ENCODE measurements at places on chromosomes 16 and 17.

DNA sequence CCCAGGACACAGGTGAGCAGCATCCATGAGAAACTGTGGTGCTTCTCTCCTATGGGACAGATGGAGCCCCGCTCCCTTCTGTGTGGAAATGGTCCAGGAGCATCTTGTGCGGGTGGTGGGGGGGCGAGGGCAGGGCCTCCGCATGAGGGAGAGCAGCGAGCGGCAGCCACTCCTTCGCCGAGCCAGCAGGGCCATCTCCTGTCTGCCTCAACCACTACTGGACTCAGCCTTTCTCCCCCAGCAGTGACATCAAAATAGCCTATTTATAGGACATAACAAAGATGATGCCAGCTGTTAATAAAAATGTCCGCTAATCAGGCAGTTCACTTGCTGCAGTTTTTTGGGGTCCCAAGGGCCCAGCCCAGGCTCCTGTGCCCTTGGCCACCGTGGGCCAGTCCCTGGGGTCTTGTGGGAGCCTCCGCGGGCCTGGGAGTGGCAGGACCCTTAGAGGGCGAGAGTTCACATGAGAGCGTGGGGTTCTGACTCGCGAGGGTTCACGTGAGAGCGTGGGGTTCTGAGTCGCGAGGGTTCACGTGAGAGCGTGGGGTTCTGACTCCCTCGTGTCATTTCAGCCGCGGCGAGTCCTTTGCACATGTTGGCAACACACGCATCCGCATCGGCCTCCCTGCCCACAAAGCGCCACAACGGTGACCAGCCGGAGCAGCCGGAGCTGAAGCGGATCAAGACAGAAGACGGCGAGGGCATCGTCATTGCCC, 47.4 kb downstream of the WDR45B start:
- DNase-seq = no peak

- no peak for DNase-seq
These were observed 106.0 kb downstream of the RAB11FIP4 start for GRCh38 chr17:31497431-31497830.

DNA sequence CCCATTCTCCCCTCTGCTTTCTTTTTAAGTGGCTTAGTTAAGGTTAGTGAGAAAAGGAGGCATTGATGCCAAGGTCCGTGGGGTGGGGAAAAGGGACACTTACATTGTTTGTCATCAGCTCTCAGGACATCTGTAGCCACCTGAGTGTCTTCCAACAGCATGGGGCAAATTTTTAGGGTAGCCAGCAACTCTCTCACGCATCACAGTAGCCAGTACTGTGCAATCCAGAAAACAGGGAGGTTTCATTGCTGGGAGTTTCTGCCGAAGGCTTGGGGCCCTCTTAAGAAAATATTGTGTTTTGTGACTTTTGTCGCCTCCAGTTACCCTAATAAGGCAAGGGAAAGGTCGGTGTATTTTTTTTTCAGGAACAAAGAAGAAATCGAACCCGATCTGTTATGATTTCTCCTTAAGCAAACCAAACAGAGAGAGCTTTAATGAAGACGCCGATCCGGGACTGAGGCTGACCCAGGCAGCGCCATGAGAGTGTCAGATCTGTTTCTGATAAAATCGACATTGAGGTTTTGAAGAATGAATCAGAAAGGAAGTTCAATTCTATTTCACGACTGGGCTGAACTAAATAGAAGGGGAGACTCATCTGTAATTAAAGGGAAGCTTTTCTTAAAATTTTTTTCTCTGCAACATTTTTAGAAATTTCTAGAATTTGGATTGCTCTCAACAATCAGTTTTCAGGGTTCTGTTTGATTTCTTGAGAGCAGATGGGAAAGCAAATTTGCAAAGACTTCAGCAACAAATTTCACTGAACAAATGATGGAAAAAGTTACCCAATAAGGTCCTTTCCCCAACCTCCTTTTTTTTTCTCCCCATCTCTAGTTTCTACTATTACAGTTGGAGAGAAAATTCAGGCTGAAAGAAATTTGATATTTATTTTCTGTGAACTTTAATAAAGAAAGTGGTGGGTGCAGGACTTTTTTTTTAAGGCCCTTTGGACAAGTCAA, 144.7 kb upstream of the IRX3 start:
- no peak for DNase-seq

GRCh38 chr17:76953946-76954345, 85.7 kb downstream of the MGAT5B start:
- DNase-seq = no peak

GRCh38 chr17:32440722-32441121, 3.6 kb upstream of the PSMD11 start:
- no peak for DNase-seq

- no peak for DNase-seq
These were observed 4.1 kb downstream of the MMP25 start for GRCh38 chr16:3050487-3050886.

DNA sequence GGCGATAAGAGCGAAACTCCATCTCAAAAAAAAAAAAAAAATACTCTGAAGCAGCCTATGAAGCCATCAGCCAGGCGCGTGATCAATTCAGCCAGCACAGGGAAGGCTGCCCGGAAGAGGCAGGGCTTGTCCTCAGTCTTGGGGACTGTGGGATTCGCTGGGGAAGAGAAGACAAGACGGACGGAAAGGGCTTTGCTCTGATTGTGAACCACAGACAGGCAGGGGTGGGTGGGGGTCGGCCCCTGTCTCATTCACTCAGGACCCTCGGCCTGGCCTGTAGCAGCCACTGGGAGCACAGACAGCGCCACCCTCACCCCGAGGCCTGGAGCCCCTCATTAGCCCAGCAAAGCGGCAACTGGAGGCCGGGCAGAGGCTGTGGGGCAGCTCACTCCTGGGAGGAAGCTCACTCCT, 37.2 kb downstream of the ABR start:
- DNase-seq = no peak

GRCh38 chr16:15976929-15977637, 27.7 kb downstream of the ABCC1 start:
- no peak for DNase-seq

- no peak for DNase-seq
These were observed 7.3 kb downstream of the C16orf86 start for GRCh38 chr16:67673712-67674580.

GRCh38 chr17:48960834-48961515, 7.4 kb downstream of the GIP start:
- DNase-seq = no peak

DNA sequence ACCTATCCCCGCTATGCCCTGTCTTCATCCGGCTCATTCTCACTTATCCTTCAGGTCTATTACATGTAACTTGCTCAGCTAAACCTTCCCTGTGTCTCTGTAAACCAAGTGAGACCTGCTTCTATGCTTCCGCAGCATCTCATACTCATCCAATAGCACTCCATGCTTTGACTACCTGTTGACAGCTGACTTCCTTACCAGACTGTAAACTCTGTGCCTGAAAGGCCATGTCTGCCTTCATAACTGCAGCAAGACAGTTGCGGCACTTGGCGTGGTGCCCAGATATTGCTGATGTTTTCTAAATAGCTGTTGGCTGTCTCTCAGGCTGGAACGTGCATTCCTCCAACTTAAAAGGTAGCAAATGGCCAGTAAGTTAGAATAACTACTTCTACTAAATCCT, 1.8 kb upstream of the OR1E1 start:
- no peak for DNase-seq

GRCh38 chr17:65345261-65346005, 208.3 kb downstream of the RGS9 start:
- no peak for DNase-seq

GRCh38 chr17:8606401-8606800, 24.1 kb downstream of the MYH10 start:
- no peak for DNase-seq

GRCh38 chr17:37610971-37611370, 1.8 kb upstream of the SYNRG start:
- no peak for DNase-seq

DNA sequence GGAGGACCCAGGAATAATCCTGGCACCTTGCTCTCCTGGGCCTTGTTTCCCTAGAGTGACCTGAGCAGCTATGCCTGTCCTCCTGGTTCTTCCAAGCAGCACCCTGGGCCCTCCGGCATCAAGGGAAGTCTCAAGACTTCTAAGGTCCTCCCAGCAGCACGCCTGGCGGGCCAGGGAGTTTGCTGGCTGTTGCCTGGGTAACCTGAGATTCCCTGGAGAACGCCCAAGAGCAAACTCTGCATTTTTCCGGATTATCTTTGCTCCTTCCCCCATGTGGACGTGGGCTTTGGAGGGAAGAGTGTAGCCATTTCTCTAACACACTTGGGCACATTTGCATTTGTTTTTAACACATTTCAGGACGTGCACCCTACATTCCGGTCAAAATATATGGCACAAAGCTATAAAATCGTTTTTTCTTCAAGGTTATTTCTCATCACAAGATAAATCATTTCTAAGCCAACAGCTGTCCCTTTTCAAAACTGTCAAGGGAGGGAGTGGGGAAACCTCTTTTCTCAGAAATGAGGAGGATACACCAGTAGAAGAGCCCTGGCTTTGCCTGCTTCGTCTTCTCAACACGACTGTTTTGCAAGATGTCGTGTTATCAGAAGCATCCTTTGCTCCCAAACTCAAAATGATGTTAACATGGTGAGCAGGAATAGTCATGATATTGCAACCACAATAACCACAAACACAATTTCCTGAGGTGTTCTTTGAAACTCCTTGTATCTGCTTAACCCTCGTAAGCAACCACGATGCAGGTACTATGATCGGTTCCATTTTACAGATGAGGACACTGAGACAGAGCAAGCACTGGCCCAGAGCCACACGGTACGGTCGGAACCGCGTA, 116.5 kb downstream of the ADCY9 start:
- no peak for DNase-seq

GRCh38 chr16:85090873-85091521, 21.3 kb downstream of the CIBAR2 start:
- DNase-seq = no peak

DNA sequence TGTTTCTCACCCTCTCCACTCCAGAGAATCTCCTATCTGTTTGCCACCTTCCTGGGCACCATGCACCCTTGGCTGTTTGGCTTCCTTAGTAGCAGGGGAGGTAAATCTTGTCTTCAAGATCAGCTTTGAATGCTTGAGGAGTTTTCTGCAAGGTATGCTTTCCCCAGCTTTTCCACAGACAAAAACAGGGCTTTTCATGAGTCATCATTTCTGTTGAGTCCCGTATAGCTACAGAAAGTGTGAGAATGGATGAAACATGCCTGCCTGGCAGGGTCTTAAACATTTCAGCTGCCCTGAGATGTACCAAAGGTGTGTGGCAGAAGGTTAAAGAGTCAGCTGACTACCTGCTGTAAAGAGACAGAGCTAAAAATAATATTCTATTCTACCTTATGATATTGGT, 875.2 kb upstream of the EEF2KMT start:
- no peak for DNase-seq

- DNase-seq = no peak
These were observed 1.1 kb upstream of the RAB40B start for GRCh38 chr17:82699551-82699950.

DNA sequence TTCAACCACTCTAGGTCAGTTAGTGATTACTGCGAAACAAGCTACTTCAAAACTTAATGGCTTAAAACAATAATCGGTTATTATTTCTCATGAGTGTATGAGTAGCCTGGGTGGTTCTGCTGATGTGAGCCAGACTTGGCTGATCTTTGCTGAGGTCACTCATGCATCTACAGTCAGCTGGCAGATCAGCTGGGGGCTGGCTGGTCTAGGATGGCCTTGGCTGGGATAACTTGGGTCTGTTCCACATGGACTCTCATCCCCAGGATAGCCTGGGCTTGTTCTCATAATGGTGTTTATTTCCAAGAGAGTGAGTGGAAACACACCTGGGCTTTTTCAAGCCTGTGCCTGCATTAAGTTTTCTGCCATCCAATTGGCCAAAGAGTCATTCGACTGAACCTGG, 13.0 kb downstream of the CCDC182 start:
- DNase-seq = no peak

- DNase-seq = no peak
These were observed 174.0 kb downstream of the KATNIP start for GRCh38 chr16:27723711-27724481.

DNA sequence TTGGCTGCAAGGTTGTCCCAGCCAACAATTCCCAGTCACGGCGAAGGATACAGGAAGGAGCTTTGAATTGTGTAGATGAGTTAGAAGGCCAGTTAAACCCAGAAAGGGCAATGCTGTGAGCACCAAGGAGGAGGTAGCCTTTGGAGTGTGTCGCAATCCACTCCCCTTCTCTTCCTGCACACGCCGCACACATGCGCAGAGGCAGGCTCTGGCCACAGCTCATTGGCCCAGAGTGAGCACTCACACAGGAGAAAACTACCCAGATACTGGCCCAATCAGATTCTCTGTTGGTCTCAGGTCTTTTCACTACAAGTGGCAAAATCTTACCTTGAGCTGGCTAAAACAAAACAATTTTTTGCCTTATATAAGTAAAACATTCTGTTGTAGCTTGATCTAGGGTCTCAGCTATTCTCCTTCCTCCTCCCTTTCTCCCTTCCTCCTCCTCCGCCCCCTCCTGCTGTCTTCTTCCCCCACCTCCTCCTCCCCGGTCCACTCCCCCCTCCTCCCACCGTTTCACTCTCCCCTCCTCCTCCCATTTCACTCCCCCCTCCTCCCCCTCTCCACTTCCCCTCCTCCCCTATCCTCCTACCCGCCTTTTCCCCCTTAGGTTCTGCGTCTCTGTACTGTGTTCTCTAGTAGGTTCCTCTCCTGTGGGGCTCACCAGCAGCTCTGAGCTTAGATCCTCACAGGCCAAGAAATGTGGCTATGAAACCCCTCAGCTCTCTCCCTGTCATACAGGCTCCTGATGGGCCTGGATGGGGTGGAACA, 344.9 kb downstream of the CPPED1 start:
- DNase-seq = no peak

GRCh38 chr17:74597069-74597790, 5.1 kb upstream of the CD300LD start:
- no peak for DNase-seq

GRCh38 chr17:11928436-11928835, 68.8 kb downstream of the ZNF18 start:
- no peak for DNase-seq

GRCh38 chr16:19583665-19584300, 28.3 kb downstream of the VPS35L start:
- no peak for DNase-seq

- DNase-seq = no peak
These were observed 26.4 kb upstream of the BEAN1 start for GRCh38 chr16:66400503-66401380.

GRCh38 chr16:69514356-69514755, 51.4 kb upstream of the NFAT5 start:
- no peak for DNase-seq

- no peak for DNase-seq
These were observed 990 bp downstream of the SLC5A11 start for GRCh38 chr16:24846548-24847357.

DNA sequence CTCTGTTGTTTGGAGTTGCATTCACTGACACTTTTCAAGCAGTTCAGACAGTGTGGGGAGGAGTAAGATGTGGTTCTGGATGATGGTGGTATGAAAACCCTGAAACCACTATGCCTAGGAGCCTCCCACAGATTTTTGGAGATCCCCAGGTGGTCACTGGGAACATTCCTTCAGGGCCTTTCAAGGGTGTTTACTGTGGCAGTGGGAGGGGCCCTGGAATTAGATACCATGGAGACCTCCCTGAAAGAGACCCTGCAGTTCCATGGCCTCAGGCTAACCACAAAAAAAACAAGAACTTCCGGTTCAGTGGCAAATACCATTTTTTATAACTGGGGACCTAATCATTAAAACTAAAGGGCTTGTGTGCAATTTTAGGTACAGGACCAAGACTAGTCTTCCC, 79.9 kb downstream of the TMEM100 start:
- no peak for DNase-seq

GRCh38 chr16:48680881-48681280, 70.9 kb upstream of the N4BP1 start:
- DNase-seq = no peak
